NCI-H774 (cell line): ENCODE measurements at places on chromosomes 1 and 21.

GRCh38 chr1:239537795-239538194 is 151.4 kb downstream of the CHRM3 start:
- DNase-seq: no peak

- DNase-seq: no peak
Measured at GRCh38 chr1:99811747-99812146, 38.4 kb upstream of the AGL start.

- DNase-seq: no peak
Measured at GRCh38 chr1:7640920-7641585, 130.0 kb upstream of the VAMP3 start.

DNA sequence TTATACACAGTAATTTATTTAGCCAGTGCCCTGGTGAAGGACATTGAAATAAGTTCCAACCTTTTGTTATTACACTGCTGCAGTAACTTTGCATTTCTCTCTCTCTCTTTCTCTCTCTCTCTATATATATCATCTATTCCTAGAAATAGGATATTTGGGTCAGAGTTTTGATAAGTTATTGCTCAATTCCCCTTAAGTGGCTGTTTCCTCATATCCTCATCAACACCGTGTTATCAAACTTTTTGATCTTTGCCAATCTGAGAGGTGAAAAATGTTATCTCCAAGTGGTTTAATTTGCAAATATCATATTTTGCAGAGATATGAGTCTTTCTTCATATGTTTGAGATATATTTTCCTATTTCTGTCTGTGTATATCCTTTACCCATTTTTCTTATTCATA is 1.6 kb upstream of the SRSF4 start:
- no peak for DNase-seq

DNA sequence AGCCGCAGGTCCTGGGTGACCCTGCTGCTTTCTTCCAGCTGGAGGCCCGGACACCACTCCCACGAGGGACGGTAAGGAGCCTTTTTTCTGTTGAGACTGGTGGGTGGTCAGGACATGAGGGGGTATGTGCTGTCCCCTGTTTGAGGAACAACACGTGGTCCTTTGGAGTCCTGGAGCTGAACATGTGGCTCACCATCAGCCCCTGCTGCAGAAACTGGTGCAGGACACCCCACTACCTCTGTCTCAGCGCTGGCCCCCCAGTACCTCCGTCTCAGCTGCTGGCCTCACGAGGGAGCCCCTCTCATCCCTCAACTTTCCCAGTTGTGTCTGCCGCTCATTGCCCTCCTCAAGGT is 34.7 kb downstream of the SLC19A1 start:
- DNase-seq: no peak

DNA sequence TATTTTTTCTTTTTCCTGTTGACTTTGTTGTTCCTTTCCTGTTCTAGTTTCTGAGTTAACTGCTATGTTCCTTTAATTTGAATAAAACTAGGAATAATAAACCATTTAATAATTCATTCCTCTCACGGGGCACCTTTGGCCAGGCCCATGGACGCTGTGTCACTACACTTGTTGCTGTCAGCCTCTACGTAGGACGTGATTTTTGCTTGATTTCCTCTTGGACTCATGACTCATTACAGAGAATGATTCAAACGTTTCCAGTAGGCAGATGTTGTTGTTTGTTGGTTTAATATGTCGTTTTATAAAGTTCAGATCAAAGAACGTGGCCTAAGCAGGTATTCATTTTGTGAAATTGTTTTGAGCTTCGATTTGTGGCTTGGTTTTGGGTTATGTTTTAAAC is 9.1 kb upstream of the SLC19A1 start:
- peak; percentile 13 for DNase-seq

DNA sequence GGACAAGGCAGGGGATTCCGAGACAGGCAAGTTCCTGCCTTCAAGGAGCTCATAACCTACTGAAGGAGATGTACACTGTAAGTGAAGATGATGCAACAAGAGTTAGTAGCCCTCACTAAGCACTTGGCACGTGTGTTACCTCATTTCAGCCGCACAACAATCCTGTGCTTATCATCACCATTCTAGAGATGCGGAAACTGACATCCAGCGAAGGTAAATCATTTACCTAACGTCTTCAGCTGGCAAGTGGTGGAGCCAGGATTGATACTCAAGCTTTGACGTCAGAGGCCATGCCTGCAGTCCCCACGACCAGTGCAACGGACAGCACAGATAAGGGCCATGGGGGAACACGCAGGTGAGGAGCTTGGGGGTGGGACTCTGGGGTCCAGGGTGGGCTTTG is 2.9 kb upstream of the UBXN10 start:
- DNase-seq: no peak

DNA sequence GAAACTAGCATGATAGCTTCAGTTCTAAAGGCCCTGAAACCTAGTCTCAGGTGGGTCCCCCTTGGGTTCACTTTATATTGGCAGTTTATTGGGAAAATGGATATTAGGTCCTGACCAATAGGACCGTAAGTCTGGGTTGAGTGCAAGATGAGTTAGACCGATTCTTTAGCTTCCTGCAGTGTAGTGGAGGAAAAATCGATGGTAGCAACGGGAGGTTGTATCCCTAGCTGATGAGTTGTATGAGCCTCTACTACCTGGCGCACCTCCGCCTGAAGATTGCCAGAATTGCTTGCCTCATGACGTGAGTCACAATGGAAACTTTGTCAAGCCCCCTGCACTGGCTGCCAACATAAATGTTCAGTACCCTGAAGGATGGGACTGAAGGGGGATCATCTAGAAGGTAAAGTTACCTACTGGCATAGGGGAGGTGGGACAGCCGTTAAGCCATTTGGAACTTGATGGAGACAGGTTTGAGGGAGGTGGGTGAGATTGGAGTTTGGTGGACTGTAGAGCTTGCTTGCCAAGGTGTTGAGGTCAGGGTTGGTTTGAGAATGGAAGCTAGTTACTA is 3.9 kb downstream of the RCC1 start:
- DNase-seq: no peak

DNA sequence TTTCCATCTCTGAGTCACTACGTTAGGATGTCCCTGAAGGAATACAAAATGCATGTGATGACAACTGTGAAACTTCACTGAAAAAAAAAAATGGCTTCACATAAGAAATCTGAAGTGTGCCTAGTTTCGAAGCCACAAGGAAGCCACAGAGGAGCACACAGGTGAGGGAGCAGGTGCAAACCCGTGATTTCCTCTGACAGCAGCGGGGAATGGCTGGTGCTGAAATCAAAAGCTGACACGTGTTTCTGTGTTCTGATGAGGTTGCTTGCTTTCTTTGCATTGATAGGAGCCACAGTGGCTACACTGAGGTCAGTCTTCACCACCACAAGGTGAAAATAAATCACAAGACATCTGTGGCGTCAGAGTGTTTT is 105.7 kb upstream of the TLR5 start:
- no peak for DNase-seq

- no peak for DNase-seq
Measured at GRCh38 chr1:109361649-109362048, 36.1 kb downstream of the SORT1 start.

- no peak for DNase-seq
Measured at GRCh38 chr1:114015075-114015474, 35.8 kb downstream of the OLFML3 start.

DNA sequence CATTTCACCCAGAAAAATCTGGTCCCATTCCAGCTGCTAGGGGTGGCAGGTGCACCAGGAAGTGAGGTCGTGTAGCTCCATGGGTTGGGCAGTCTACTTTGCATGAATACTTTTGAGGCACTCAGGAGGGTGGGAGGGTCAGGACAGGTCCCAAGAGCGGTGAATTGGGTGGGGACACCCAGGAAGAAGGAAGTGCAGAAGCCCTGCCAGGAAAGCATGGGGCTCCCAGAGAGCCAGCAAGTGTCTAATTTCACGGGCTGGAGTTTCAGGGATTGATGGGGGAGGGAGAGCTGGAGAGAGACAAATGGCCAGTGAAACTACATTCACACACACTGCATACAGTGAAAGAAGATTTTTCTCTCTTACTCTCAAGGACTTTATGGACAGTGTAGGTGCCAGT is 137.8 kb downstream of the GALNT2 start:
- DNase-seq: no peak

DNA sequence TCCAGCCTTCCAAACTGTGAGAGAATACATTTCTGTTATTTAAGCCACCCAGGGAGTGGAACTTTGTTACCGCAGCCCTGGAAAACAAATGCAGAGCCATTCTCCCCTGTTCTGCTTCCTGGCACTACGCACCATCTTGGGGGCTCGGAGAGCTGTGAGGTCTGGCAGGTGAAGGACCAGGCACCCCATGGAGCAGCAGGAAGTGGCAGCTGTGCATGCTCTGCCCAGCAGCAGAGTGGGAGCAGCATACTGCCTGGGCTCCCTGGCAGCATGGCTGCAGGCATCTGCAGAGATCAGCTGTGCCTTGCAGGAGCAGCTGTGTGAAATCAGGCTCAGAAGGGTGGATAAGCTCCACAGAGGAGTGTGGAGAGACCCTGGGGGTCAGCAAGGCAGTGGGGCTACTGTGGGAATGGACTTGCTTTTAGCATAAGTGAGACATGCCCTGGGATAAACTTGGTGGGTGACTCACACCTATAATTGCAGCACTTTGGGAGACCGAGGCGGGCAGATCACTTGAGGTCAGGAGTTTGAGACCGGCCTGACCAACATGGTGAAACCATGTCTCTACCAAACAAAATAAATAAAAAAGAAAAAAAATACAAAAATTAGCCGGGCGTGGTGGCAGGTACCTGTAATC is 17.7 kb upstream of the ZSCAN20 start:
- DNase-seq: peak; percentile 51

DNA sequence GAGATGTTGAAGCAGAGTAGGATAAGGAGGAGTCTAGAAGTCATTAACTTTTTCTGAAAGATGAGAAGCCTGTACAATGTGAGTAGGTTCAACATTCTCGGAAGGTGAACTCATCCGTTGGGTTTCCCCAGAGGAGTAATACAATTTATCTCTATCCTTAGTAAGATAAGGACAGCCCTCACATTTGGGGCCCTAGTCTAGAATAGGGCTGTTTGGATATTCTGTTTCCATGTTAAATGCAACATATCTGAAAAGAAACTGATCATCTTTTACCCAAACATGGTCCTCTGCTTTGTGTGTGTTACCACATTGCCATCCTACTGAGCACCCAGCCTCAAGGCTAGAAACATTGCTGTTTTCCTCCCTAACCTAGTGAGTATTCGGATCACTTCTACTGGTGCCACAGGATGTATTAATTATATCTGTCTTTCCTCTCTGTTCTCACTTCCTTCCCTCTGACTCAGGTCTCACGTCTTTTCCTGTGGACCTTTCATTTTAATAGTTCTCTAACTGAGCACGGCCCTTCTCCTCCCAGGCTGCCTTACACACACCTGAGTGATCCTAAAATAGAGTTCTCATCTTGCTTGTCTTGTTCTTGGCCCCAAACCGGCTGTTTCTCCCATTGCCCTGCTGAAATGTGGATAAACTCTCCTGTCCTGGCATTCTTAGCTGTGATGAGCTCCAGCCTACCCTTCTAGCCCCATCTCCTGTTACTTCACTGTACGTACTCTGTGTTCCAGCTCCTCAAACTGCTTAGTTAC is 91.7 kb downstream of the CDC14A start:
- DNase-seq: no peak

DNA sequence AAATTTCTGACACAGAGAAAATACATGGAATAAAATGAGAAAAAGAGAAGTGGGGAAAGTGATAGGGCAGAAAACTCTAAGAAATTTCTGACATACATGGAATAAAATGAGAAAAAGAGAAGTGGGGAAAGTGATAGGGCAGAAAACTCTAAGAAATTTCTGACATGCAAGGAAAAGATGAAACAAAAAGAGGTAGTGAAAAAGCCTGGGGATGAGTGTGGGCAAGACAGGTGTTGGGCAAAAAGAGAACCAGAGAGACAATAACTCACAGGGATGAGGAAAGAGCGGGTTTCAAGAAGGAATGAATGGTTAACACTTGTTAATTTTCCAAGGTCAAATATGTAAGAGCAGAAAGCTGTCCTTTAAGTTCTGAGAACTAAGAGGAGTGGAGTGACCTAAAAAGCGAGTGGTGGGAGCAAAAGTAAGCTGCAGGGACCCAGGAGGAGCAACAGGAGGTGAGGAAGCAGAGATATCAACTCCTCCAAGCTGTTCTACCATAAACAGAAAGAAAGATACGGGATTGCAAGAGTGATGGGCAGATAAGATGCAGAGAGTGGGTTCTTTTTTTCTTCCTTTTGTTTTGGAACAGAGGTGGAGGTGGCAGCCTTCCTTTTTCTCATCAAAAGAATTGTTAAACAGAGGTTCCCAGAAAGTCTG is 29.9 kb upstream of the EXO1 start:
- no peak for DNase-seq

DNA sequence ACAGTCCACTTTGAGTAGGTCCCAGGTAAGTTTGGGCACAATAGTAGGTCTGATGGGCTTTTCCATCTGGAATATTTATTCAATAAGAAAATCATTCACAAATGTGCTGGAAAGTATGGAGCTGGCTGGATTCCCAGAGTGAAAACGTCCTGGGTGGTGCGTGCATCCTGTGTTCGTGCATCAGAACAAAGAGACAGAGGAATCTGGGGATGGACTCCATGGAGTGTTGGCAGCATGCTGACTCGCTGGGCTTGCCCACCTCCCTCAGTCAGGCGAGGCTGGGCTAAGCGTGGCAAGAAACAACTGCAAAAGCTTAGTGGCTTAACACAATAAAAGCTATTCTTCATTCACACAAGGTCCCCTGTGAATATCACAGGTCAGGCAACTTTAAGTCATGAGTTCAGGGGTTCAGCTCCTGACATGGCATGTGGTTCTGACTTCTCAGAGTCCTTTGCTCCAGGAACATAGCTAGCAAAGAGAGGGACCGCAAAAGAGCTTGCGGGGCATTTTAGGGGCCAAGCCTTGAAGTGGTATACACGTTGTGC is 151.6 kb upstream of the ZNF644 start:
- no peak for DNase-seq

DNA sequence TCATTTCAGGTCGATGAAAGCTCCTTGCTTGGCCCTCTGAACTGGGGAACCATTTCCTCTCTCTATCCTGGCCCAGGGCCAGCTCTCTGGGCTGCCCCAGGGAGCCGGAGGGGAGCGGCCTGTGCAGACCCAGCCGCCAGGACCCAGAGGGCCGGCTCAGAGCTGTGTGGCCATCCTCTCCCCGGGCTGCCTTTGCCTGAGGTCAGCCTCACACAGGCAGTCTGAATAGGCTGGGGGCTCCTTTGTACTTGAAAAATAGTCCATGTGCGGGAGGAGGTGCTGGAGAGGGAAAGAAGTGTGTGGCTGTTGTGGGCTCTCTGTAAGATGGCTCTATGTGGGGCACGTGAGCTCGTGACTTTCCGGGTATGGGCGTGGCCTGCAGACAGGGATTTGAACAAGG is 275.1 kb upstream of the VAMP3 start:
- no peak for DNase-seq

GRCh38 chr1:203367057-203367456 is 16.1 kb upstream of the FMOD start:
- peak; percentile 86 for DNase-seq
